ENCODE measurements at places on chromosomes 5 and 9. TPM values are rescaled to one million over a fixed set of nuclear protein-coding genes. Genes with fewer than 3 reads are reported as not detected.

The MYMK gene
- not detected for total RNA-seq

- DNase-seq = no peak
Measured at GRCh38 chr5:175246242-175246888, 197.6 kb downstream of the DRD1 start.

GRCh38 chr9:93693129-93693528 lies 116.7 kb downstream of the PHF2 start:
- DNase-seq = no peak

DNA sequence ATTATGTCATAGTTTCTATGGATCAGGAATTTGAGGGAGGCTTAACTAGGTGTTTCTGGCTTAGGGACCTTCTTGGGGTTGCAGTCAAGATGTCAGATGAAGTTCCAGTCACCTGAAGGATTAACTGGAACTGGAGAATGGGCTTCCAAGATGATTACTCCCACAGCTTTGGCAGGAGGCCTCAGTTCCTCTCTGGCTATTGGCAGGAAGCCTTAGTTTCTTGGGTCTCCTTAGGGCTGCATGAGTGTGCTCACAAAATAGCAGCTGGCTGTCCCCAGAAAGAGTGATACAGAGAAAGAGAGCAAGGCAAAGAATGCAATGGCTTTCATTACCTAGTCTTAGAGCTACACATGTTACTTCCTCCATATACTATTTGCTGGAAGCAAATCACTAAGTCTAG lies 138.1 kb upstream of the TLE4 start:
- DNase-seq = no peak

The NPR2 gene
- 12.0 TPM for total RNA-seq

The UGT3A1 gene
- not detected for total RNA-seq

- no peak for DNase-seq
Measured at GRCh38 chr9:124040186-124040931, 28.8 kb downstream of the LHX2 start.

- no peak for DNase-seq
Measured at GRCh38 chr9:91768977-91769916, 180.8 kb downstream of the ROR2 start.

Measured in activated T-helper 2 cell treated with anti-CD3 and anti-CD28 coated beads, Interferon-gamma antibody, Interleukin-2, Interleukin-4, amounts not matched to agents 10 μg/mL and 5 μg/mL and 100 μg/mL, durations not matched to agents 14 hours and 24 hours and 36 hours (primary cell).